ENCODE measurements at places on chromosomes 12 and 14.

DNA sequence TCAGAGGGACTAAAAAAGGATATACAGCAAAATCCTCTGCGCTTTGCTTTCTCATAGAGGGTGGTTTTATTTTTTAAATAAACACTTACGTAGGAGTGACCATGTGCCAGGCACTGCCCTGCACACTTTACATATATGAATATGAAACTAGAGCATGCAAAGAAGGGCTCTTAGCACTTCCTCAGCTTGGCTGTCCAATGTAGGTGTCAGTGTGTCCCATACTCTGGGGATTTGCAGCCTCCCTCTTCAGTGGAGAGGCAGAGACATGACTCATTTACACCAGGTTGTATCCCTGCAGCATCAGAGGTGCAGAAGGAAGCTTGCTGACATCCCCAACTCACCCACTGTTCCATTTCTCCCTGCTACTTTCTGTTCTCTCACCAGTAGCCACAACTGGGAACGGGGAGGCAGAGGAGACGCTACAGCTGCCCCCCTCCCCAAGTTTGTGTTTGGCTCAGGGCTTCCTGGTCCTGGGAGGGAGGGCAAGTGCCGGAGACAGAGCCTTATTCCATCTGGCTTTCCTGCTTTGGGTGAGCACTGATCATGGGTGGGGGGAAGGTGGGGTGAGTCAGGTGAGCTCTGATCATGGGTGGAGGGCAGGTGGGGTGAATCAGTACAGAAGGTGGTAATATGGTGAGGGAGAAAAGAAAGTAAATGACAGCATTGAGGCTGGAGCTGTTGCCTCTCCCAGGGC is 4.9 kb upstream of the KRT5 start:
- no peak for DNase-seq

DNA sequence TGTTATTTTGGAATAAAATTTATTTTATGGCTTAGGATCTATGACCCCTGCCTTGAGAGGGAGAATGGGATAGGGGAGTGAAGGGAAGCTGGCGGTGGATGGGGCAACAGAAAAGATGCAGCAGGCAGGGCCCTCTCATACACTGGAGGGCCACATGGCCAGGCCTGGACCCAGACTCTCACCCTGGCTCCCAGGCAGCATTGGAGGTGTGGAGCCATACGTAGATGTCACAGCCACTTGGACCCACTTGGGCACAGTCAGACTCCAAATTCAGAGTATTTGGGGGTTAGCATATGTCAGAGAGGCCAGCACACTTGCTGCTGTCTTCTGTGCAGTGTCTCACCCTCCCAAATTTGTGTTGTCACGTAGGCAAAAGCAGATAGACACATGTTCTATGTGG is 6.5 kb downstream of the NAB2 start:
- DNase-seq, result no peak

DNA sequence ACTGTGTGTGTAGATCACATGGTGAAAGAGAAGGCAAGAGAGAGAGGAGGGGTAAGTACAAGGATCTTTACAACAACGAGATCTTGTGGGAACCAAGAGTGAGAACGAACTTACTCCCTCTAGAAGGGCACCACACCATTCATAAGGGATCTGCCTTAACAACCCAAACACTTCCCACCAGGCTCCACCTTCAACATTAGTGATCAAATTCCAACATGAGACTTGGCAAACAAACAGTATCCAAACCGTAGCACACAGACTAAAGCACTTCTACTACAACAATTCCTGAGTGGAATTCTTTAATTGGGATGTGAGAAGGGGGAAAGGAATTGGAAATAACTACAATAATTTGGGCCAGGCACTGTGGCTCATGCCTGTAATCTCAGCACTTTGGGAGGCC is 35.0 kb upstream of the ESR2 start:
- no peak for DNase-seq

- DNase-seq, result no peak
These were observed 161.9 kb downstream of the CAPZA3 start for GRCh38 chr12:18899678-18900317.

DNA sequence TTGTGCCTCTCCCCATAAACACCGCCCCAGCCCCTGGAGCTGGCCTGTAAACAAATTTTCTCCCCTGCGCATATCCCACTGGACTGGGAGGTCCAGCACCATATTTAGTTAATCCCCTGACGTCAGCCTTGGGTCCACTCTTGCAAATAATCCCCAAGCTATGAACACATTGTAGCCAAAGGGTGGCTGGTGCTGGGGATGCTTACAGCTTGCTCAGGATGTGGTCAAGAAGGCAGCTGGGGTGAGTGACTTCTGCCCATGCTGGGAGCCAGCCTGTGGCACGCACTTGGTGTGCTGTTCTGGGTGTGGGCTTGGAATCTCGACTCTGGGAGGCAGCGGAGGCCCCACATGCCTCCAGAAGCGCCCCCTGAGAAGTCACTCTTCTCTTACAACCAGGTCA is 32.1 kb downstream of the CMKLR1 start:
- DNase-seq, result no peak

DNA sequence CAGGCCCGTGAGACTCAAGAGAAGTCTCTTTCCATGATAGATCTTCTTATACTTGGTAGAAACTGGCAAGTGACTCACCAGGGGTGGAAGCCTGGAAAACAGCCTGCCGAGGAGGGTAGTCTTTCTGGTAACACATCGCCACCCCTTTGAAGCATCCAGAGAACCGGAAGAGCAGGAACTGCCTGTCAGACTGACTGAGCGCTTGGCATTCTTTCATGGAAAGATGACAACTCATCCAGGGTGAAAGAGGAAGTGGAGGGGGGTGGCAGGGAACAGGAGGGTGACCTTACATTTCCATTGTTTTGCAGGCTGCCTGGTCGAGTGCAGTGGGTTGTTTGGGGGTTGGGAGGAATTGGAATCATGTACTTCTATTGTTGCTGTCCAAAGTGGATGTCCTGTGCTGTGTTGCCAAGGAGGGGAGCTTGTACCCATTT is 34.5 kb downstream of the PRKCH start:
- peak; percentile 100 for DNase-seq

- no peak for DNase-seq
These were observed 64.9 kb downstream of the RIN3 start for GRCh38 chr14:92578511-92578910.

GRCh38 chr12:2286461-2287131 is 233.8 kb downstream of the CACNA1C start:
- DNase-seq, result no peak

- DNase-seq, result no peak
These were observed 44.8 kb downstream of the RHOJ start for GRCh38 chr14:63249092-63249491.

GRCh38 chr12:19223695-19224094 is 94.2 kb downstream of the PLEKHA5 start:
- DNase-seq, result no peak

- no peak for DNase-seq
These were observed 37.1 kb downstream of the TMEM30B start for GRCh38 chr14:61244009-61244408.

- no peak for DNase-seq
These were observed 63.2 kb downstream of the TSPAN11 start for GRCh38 chr12:30989754-30990153.

GRCh38 chr14:39015360-39015961 is 87.6 kb downstream of the SEC23A start:
- peak; percentile 51 for DNase-seq

- DNase-seq, result no peak
These were observed 1186.3 kb upstream of the FLRT2 start for GRCh38 chr14:84343656-84344055.

- DNase-seq, result peak; percentile 9
These were observed 69.2 kb downstream of the CRACR2A start for GRCh38 chr12:3683670-3684069.

DNA sequence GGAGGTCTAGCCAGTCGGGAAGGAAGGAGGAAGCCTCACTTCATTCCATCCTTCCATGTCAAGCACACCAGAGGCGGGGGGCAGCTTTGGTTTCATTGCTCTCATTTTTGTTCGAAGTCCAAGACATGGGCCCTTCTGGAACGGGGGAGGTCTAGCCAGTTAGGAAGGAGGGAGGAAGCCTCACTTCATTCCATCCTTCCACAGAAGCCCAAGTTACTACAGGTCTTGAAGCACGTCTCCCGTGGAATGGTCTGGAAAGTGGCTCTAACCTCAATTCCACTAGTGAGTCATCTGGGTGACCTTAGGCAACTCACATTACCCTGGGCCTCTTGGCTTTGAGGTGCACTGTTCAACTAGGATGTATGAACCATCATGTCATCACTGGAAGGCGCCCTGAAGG is 156.3 kb downstream of the NTF3 start:
- peak; percentile 30 for DNase-seq

DNA sequence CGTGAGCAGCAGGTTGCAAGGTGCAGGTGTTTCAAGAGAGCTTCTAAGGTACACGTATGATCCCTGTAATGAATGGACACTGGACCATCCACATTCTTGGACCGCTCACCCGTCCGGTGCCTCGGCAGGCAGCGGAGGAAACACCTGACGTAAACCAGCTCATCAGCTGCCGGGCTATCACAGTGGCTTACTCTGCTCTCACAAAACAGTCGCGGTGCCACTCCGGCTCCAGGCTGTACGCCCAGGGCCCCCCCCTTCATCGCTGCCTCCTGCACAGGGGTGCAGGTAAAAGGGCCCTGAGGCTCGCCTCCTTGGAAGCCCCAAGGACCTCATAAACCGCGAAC is 436 bp downstream of the VPS33A start:
- peak; percentile 22 for DNase-seq

- no peak for DNase-seq
These were observed 89.5 kb downstream of the ALX1 start for GRCh38 chr12:85369365-85370154.

GRCh38 chr14:105165134-105165704 is 3.4 kb downstream of the JAG2 start:
- DNase-seq, result no peak

Measured in kidney capillary endothelial cell (primary cell).